ENCODE measurements at places on chromosomes 16 and 17.
A peak's percentile ranks its signal among the peaks of the same experiment; 100 is the strongest.

GRCh38 chr17:6392609-6393350 lies 42.1 kb downstream of the AIPL1 start:
- DNase-seq = no peak

DNA sequence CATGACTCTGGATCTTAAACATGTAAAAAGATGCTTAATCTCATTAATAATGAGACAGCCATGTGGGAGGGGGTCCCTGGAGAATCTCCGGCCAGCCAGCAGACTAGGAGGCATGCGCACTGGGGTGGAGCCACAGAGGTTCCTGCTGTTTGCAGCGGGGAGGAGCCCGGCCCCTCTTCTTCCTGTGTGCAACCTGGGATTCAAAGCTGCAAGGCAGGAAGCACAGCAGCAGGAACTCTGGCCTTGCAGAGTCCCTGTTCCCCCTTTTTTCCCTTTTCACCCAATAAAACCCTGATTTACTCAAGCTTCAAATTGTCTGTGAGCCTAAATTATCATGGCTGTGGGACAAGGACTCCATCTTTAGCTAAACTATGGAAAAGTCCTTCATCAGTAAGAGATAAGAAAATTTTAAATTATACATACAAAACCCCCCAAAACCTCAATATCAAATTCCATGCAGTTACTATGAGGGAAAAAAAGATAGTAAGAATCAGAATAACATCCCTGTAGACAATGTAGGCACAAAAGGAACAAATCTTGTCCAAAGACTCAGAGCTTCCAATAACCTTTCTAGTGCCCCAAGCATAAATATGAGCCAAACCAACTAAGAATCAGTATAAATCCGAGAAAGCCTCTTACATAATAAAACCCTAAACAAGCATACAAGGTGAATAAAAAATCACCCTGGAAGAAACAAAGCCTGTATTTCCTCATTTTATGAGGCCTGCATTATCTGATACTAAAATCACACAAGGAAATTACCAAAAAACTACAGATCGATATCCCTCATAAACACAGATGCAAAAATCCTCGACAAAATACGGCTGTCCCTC lies 12.1 kb downstream of the CFDP1 start:
- no peak for DNase-seq

DNA sequence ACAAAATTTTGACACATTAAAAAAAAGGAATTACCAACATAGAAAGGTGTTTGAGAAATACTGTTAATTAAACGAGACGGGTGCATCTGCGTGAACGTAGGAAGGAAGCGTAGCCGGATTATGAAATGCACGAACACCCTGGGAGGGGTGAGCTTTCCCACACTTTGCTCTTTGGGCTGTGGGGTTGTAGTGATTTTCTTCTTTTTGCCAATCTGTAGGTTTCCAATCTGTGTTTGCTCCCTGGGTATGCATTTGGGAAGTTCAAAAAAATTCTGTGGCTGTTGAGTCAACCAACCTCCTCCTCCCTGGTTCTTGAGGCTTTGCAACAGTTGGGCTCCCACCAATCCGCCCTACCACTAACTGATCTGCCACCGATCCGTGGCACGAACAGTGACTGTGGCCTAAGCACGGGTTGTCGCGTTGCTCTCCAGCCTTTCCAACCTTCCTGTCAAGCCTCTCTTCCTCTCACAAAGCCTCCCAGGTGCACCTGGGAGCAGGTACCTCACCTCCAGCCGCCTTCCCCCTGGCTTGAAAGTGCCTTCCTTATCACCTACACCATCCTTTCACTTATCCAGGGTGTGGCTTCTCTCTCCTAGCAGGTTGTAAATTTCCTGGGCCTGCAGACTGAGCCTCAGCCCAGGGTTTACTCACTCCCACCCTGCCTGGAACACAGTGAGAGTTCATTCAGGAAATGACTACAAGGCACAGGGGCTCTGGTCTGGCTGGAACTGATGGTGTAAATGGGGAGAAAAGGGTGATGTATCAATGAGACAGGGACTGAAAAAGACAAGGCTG lies 16.6 kb downstream of the RTN4RL1 start:
- no peak for DNase-seq

DNA sequence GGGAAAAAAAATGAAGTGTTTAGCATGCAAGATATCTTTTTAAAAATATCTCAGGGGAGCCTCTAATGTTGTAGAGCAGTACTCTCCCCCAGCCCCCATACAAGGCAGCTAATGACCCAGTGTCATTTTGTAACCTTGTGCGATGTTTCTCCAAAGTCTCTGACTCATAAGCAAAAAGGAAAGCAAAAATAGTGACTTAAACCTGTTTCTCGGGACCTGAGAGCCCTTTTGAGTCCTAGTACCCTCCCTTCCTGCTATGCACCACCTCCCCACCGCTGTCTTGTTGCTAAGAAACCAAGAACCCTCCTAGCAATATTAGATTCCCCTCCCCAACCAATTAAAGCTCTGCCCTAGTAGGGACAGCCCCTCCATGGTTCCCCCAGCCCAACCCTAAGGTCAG lies 2.8 kb downstream of the MYCBPAP start:
- no peak for DNase-seq

GRCh38 chr16:80985611-80986010 lies 21.1 kb downstream of the CMC2 start:
- DNase-seq = no peak

DNA sequence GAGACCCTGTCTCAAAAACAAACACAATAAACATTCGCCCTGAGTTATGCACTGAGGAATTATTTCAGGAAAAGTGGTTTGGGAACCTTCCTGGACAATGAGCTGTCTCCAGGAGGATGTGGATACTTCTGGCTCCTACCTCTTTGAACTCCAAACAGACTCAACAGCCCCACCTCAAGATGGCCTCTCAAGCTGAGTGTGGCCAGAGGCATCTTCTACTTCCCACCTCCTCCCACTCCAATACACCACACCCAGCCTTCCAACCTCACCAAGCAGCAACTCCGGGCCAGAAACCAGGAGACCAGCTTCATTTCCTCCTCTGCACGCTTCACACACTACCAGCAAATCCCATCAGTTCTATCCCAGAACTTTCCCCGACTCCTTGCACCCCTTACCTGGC lies 11.6 kb downstream of the HBQ1 start:
- no peak for DNase-seq

DNA sequence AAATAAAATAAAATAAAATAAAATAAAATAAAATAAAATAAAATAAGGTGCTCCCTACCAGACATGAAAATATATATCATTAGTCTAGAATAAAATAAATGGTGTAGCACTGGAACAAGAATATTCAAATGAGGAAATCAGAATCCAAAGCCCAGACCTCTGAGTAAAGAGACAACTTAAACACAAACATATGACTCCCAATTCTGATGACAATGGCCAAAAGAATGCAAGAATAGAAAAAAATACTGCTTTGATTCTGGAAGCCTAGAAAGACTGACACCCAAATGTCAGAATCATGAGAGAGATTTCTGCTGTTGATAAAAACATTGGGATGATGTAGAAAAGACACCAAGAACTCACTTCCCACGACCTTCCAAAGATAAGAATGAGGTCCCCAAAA lies 27.9 kb downstream of the MYOCD start:
- no peak for DNase-seq

GRCh38 chr17:1714427-1714979 lies 4.3 kb upstream of the TLCD2 start:
- DNase-seq = no peak

DNA sequence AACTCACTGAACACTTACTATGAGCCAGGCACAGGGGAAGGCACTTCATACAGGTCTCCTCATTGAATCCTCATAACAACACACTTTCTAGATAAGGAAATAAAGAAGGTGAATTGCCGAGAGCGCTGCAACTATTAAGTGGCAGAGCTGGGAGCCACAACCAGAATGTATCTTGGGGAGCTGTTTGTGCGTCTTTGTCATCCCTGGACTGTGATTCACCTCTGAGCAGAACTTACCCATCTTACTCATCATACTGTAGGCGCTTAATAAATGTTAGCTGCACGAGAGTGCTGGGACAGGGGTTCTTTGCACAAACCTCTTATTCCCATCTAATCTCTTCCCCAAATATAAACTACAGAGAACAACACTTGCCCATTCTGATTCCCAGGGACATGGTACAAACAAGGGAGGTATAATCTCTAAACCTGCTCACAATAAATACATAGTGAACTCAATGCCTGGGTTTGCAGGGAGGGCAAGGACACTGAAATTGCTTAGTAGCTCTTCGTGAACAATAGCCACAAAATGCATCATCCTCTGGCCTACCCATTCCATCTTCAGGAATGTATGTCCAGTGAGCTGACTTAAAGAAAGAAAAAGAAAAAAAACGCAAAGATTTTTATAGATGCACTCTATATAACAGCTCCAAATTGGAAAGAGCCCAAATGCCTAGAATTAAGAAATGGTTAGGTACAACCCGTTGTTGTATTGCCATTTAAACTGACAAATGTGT lies 43.0 kb downstream of the MYO18A start:
- no peak for DNase-seq

DNA sequence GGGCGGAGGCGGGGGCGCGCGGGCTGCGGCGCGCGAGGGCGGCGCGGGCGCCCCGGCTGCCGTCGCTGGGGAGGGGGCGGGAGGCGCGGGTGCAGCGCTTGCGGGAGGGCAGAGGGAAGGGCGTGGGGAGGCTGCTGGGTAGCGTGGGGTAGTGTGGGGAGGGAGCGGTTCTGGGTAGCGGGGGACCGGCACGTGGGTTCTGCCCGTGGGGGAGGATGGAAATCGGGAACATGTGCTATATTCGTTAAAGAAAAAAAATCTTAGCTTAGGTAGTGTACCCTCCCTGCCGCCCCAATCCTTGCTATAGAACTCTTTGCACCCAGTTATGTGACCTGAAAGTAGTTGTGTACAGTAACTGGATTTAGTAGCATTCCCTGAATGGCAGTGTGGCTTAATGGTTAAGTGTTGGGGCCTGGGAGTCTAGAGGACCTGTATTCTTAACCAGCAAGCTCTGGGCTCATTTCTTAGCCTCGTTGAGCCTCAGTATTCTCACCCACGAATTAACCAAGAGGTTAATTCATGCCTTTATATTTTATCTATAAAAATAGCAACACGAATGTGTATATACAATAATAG lies 646 bp downstream of the RABEP1 start:
- DNase-seq = peak; percentile 27

DNA sequence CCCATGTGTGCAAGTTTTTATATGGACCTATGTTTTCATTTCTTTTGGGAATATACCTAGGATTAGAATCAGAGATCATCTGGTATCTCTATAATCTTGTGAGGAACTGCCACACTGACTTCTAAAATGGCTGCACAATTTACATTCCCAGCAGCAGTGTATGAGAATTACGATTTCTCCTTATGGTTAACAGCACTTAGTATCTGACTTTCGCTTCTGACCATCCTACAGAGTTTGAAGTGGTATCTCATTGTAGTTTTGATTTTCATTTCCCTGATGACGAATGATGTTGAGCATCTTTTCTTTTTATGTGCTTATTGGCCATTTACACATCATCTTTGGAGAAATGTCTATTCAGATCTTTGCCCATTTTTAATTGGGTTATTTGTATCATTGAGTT lies 10.0 kb downstream of the C16orf96 start:
- DNase-seq = no peak

DNA sequence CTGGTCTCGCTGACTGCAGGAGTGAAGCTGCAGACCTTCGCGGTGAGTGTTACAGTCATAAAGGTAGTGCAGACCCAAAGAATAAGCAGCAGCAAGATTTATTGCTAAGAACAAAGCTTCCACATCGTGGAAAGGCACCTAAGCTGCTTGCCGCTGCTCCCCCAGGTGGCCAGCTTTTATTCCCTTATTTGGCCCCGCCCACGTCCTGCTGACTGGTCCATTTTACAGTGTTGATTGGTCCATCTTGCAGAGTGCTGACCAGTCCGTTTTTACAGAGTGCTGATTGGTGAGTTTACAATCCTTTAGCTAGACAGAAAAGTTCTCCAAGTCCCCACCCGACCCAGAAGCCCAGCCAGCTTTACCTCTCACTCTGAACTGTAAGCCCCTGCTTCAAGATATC lies 227.8 kb downstream of the ABCC12 start:
- DNase-seq = no peak

DNA sequence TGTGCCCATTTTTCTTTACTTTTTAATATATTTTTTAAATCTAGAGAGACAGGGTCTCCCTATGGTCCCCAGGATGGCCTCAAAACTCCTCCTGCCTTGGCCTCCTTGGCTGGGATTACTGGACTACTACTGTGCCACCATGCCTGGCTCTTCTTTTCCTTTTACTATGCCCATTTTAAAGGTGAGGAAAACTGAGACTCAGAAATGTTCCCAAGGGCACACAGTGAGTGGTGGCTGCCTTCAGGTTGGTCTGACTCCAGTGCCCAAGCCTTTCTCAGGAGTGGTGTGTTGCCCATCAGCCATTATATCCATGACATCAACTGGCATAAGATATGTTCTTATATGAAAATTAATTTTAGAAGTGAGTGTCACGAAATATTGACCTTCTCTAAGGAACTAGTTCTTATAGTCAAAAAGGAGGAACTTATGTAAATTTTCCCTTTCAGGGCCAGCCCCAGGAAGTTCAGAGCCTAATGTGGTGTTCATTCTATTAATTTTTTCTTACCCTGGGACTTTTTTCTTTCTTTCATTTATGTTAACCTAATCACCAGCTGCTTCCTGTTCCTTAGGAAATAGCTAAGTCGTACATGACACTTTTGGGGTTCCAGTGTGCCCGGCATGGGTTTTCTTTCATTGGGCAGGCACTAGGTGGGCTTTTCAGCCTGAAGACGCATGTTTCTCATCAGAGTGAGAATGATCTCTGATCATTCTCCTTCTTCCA lies 17.9 kb upstream of the SPN start:
- DNase-seq = no peak

DNA sequence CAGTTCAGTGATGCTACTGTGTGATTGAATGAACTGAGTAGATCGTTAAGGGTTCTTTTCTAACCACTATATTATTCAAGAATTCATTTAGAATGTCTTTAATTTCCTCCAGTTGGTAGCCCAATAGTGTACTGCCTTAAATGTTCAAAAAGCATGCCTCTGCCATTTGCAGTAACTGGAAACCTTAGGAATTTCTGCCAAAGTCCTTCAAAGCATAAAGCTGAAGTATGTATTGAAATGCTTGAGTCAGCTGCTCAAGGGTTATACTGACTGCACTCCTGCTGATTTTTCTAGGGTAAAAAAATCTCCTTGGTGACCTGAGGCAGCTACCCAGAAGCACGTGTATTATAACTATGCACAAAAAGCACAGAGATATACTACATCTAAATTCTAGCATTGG lies 56.5 kb downstream of the SNTB2 start:
- no peak for DNase-seq

GRCh38 chr16:14194721-14195120 lies 123.6 kb downstream of the MRTFB start:
- DNase-seq = no peak

DNA sequence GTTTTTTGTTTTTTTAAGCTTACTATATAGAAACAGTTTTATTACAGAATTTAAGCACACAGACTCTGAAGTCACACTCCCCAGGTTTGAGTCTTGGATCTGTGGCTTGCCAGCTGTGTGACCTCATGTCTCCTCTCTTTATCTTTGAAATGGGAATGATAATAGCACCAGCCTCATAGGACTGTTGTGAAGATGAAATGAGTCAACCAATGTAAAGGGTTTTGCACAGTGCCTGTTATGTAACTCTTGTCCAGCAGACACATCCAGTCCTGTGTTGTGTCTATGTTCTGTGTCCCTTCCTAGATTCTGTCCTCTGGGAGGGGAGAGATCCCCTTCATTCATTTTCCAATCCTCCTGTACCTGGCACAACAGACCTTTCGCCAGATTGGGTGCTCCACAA lies 3.1 kb upstream of the CPD start:
- DNase-seq = no peak

- DNase-seq = no peak
These were observed 187.5 kb upstream of the FOXF1 start for GRCh38 chr16:86322806-86323205.

GRCh38 chr17:67053438-67054000 lies 9.2 kb downstream of the CACNG1 start:
- no peak for DNase-seq

- peak; percentile 21 for DNase-seq
These were observed 167.5 kb downstream of the UTP18 start for GRCh38 chr17:51427856-51428255.

Measured in stimulated activated CD4-positive, alpha-beta T cell treated with anti-CD3 and anti-CD28 coated beads, Interleukin-1b, Interleukin-23, amount 100 ng/mL, for 1 hour (primary cell).